ENCODE measurements at places on chromosomes 2 and 18. TPM values are rescaled to one million over a fixed set of nuclear protein-coding genes. Genes with fewer than 3 reads are reported as not detected.

SLC9A2 gene
- total RNA-seq: not detected

EVX2 gene
- 0.09 TPM for total RNA-seq

CDH19 gene
- total RNA-seq: not detected

RUFY4 gene
- total RNA-seq: not detected

DES gene
- 165 TPM for total RNA-seq

IL18R1 gene
- 7.5 TPM for total RNA-seq

CTAGE1 gene
- total RNA-seq: under 0.01 TPM

TUBB8B gene
- total RNA-seq: not detected

NIF3L1 gene
- 19.3 TPM for total RNA-seq

TOGARAM2 gene
- 0.26 TPM for total RNA-seq

COL3A1 gene
- 8,532 TPM for total RNA-seq

GALNT3 gene
- total RNA-seq: not detected

Measured in pericardium fibroblast (primary cell).